ENCODE measurements at places on chromosomes 5 and 9.

GRCh38 chr5:179680780-179681401 is at the start of gene CBY3:
TSS of gene CBY3 (minus strand) at chr5:179681034. CDS start at chr5:179680918, 116 bp downstream.
- H3K36me3 ChIP-seq, result peaks cover 36% of the 10 kb centered on the region
- H3K4me1 ChIP-seq, result peaks cover 27% of the 10 kb centered on the region
- no peaks in the 10 kb centered on the region for H3K27me3 ChIP-seq
- peak within 1 kb of the TSS; percentile 35 for H3K27ac ChIP-seq

GRCh38 chr5:119341452-119342349 is 14.1 kb upstream of the TNFAIP8 start:
- no peak for DNase-seq
- H3K4me1 ChIP-seq, result peaks cover 90% of the 10 kb centered on the region
- peaks cover 25% of the 10 kb centered on the region for H3K36me3 ChIP-seq
- H3K27me3 ChIP-seq, result no peaks in the 10 kb centered on the region
- H3K4me3 ChIP-seq, result peak overlapping the region; percentile 78

DNA sequence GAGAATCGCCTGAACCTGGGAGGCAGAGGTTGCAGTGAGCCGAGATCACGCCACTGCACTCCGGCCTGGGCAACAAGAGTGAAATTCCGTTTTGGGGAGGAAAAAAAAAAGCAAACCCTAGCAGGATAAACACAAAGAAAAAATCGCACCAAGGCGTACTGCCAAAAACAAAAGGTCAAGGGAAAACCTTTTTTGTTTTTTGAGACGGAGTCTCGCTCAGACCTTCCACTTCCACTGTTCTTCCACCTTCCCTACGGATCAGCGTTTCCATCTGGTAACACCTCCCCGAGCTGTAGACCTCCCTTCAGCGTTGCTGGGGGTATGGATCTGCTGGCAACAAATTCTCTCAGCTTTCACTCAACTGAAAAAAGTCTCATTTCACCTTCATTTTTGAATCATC is 20.1 kb upstream of the FCN2 start:
- H3K4me1 ChIP-seq, result peaks cover 6% of the 10 kb centered on the region
- H3K4me3 ChIP-seq, result no peak overlapping the region
- DNase-seq, result no peak
- no peaks in the 10 kb centered on the region for H3K36me3 ChIP-seq
- peaks cover 3% of the 10 kb centered on the region for H3K27me3 ChIP-seq

DNA sequence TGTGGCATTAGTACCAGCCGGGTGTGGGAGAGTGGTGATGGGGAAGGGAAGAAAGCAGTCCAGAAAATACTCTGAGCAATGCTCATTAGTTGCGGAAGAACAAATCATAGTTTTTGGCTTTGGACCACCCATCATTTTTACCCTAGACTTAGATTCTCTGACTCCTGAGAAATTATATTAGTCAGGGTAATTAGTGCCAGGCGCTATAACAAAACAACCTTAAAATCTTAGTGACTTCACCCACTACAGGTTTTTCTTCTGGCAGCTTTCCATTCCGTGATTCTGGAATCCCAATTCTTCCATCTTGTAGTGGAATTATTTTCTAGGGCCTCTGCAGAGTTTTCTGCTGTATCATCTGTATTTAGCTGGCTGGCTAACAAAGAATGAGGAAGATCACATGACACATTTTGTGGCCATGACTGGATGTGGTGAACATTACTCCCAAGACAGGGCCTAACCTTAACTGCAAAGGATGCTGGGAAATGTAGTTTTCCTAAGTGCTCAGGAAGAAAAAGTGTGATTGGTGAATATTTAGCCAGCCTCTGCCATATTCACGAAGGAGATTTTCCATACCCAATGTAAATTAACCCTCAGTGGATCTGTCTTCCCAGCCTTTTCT is 373.0 kb upstream of the MEF2C start:
- H3K4me1 ChIP-seq, result no peaks in the 10 kb centered on the region
- no peaks in the 10 kb centered on the region for H3K36me3 ChIP-seq
- H3K27ac ChIP-seq, result no peak overlapping the region
- H3K27me3 ChIP-seq, result peaks cover 2% of the 10 kb centered on the region

GRCh38 chr5:96743065-96743768 is 64.5 kb downstream of the ERAP1 start:
- H3K4me1 ChIP-seq, result peaks cover 7% of the 10 kb centered on the region
- H3K27ac ChIP-seq, result no peak overlapping the region
- H3K27me3 ChIP-seq, result no peaks in the 10 kb centered on the region
- peaks cover 75% of the 10 kb centered on the region for H3K36me3 ChIP-seq
- H3K4me3 ChIP-seq, result no peak overlapping the region

DNA sequence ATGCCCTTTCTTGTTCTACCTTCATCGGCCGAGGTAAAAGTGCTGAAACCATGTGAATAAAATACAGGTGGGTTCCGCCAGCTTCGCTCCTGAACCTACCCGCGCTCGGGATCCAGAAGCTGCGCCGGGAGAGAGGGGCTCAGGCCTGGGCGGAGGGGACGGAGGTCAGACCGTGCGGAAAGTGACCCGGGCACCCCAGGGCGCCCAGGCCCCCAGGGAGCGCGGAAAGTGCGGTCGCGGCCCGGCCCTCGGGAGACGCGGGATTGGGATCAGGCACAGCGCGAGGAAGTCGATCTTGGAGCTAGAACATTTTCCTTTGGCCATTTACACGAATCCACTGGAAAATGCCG is 329 bp downstream of the SYK start:
- H3K4me1 ChIP-seq, result peaks cover 1% of the 10 kb centered on the region
- H3K27ac ChIP-seq, result no peak overlapping the region
- H3K36me3 ChIP-seq, result no peaks in the 10 kb centered on the region
- peak overlapping the region; percentile 43 for H3K4me3 ChIP-seq
- peaks cover 77% of the 10 kb centered on the region for H3K27me3 ChIP-seq

- peaks cover 81% of the 10 kb centered on the region for H3K36me3 ChIP-seq
- no peaks in the 10 kb centered on the region for H3K27me3 ChIP-seq
- H3K4me1 ChIP-seq, result no peaks in the 10 kb centered on the region
- H3K27ac ChIP-seq, result no peak overlapping the region
- no peak overlapping the region for H3K4me3 ChIP-seq
- no peak for DNase-seq
These were observed 35.0 kb downstream of the CNOT8 start for GRCh38 chr5:154893381-154893780.

DNA sequence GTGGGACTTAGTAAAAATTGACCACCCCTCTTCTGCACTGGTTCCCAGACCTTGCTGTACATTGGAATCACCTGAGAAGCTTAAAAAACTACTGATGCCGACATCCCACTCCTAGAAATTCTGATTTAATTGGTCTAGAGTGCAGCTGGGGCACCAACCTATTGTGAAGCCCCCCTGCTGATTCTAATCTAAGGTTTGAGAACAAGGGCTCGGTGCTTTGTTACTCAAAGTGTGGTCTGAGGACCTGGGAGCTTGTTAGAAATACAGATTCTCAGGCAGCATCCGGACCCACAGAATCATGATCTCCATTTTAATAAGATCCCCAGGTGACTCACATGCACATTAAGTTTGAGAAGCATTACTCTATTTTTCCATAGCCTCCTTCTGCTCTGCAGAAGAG is 57.8 kb upstream of the LPAR1 start:
- H3K27me3 ChIP-seq, result no peaks in the 10 kb centered on the region
- H3K36me3 ChIP-seq, result no peaks in the 10 kb centered on the region
- no peak overlapping the region for H3K4me3 ChIP-seq
- no peak overlapping the region for H3K27ac ChIP-seq
- no peaks in the 10 kb centered on the region for H3K4me1 ChIP-seq
- no peak for DNase-seq

GRCh38 chr9:128829477-128830251 is at the start of gene SPOUT1:
TSS of gene SPOUT1 (minus strand) at chr9:128829794. CDS start at chr9:128829780, 14 bp downstream.
- H3K36me3 ChIP-seq, result peaks cover 49% of the 10 kb centered on the region
- H3K27me3 ChIP-seq, result no peaks in the 10 kb centered on the region
- peaks cover 16% of the 10 kb centered on the region for H3K4me1 ChIP-seq

GRCh38 chr9:127050152-127050551 is 72.3 kb downstream of the ANGPTL2 start:
- H3K27ac ChIP-seq, result no peak overlapping the region
- H3K27me3 ChIP-seq, result peaks cover 12% of the 10 kb centered on the region
- no peak overlapping the region for H3K4me3 ChIP-seq

DNA sequence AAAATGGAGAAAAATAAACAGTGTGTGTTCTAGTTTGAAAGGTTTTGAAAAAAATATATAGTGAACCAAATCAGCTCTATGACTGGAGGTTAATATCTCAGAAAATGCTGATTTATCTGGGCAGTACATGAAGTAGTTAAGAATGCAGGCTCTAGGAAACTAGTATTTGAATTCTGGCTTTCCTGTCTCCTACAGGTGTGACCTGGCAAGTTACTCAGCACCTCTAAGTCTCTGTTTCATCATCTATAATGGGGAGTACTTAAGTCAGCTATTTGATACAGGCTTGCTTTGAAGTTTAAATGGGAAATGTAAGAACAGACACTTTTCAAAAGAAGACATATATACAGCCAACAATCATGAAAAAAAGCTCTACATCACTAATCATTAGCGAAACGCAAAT is 5.2 kb downstream of the GRAMD2B start:
- H3K36me3 ChIP-seq, result peaks cover 35% of the 10 kb centered on the region
- no peaks in the 10 kb centered on the region for H3K27me3 ChIP-seq
- no peak overlapping the region for H3K4me3 ChIP-seq
- DNase-seq, result no peak
- peaks cover 29% of the 10 kb centered on the region for H3K4me1 ChIP-seq
- no peak overlapping the region for H3K27ac ChIP-seq

DNA sequence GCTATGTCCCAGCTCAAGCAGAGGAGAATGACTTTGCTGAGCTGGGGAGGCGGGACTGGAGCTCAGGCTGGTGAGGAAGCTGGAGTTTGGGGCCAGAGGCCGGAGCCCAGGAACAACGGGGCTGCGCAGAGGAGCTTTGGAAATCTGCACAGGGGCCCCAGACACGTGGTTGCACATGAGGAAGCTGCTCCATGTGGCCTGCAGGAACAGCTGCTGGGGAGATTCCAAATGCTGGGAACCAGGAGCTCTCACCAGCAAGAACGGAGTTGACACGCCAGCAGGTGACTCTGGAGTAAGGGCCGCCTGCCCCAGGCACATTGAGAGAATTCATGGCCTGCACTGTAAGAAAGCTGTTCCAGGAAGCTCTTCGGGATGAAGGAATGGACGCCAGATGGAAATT is 91.0 kb downstream of the OLFM1 start:
- no peaks in the 10 kb centered on the region for H3K27me3 ChIP-seq
- H3K4me1 ChIP-seq, result no peaks in the 10 kb centered on the region
- H3K4me3 ChIP-seq, result no peak overlapping the region
- DNase-seq, result no peak

GRCh38 chr9:110041452-110041851 is 166.5 kb downstream of the C9orf152 start:
- no peak for DNase-seq
- H3K4me1 ChIP-seq, result peaks cover 3% of the 10 kb centered on the region
- no peaks in the 10 kb centered on the region for H3K27me3 ChIP-seq
- no peak overlapping the region for H3K27ac ChIP-seq

Data from activated T-helper 2 cell treated with anti-CD3 and anti-CD28 coated beads, Interferon-gamma antibody, Interleukin-2, Interleukin-4, amounts not matched to agents 10 μg/mL and 5 μg/mL and 100 μg/mL, durations not matched to agents 14 hours and 24 hours and 36 hours (primary cell).